Daoy (cell line): ENCODE measurements at places on chromosomes 11 and 22. TPM values are rescaled to one million over a fixed set of nuclear protein-coding genes. Genes with fewer than 3 reads are reported as not detected.
A peak's percentile ranks its signal among the peaks of the same experiment; 100 is the strongest.

DNA sequence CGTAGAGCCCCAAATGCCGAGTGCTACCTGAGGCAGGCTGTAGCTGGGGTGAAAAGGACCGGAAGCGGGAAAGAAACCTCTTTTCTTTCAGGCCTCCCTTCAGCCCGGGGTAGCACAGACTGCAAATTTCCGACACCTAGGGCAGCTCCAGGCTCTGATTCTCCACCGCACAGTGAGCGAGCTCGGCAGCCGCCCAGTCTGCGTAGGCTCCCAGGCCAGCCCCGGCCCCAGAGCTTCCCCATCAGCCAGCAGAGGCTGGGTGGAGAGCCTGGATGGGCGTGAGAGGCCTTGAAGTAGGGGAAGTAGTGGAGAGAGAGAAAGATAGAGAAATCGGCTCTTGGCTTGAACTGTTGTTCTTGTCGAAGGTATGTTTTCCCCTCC, 9.3 kb upstream of the PAX6 start:
- DNase-seq: no peak

GRCh38 chr11:15742626-15743519, 613.5 kb downstream of the SOX6 start:
- no peak for DNase-seq

DNA sequence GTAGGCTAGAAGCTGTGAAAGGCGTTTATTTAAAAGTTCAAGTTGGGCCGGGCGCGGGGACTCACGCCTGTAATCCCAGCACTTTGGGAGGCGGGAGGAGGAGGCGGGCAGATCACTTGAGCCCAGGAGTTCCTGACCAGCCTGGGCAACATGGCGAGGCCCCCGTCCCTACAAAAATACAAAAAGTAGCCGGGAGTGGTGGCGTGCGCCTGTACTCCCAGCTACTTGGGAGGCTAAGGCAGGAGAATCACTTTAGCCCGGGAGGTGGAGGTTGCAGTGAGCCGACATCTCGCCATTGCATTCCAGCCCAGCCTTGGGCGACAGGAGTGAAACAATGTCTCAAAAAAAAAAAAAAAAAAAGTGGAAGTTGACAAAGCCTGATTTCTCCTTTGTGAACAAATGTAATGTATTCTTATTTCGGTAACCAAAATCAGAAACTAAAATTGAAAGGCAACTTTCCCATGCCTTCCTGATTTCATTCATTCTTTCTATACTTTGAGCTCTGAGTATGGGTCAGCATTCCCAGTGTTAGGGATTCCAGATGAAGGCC, 825 bp downstream of the PTPMT1 start:
- DNase-seq: no peak

DNA sequence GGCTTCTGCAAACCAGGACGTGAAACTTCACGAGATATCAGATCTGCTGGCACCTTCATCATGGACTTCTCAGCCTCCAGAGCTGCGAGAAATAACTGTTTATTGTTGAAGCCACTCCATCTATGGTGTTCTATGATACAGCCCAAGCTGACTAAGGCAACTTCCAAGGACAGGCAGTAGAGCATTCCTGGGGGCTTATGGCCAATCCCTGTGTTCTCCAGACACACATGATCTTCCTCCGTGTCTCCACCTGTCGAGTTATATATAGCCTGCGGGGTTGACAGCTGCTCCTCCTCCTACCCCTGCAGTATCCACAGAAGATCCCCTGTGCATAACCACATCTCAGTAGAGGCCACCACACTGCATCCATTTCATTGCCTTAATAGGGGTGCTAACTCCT, 11.0 kb downstream of the TP53AIP1 start:
- no peak for DNase-seq

DNA sequence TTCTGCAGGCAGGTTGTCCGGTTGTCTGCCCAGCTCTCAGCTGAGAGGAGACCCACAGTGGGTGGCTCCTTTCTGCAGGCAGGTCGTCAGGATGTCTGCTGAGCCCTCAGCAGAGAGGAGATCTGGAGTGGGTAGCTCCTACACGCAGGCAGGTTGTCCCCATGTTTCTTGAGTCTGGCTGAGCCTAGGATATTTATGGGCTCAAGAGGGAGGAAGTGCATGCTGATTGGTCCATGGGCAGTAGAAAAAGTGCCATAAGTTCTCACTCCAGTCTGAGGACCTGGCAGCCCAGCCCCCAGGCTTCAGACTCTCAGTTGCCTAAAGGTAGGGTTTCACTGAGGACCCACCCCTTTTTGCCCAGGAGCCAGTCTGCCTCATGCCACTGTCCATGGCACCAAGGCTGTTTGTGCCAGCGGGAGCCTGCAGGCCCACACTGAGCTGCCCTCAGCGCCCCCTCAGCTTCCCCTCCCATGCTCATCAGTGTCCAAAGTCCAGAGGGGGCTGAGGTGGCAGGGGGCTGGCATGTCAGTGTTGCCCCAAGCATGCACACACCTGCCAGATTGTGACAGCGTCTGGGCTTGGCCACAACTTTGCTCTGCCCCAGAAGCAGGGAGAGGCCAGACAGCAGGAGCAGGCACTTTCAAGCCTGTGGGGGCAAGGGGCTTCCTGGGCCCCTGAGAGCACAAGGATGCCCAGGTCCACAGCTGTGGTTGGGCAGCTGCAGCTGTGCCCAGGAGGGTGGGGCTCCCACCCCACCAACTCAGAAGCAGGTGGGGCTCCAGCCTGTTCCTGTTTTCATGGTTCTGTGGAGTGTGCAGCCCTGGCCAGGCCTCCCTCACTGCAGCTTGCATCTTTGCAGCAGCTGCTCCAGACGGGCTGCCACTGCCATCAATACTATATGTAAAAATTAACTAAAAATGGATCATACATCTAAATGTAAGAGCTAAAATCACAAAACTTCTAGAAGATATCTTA, 3.8 kb upstream of the RNF141 start:
- no peak for DNase-seq

DNA sequence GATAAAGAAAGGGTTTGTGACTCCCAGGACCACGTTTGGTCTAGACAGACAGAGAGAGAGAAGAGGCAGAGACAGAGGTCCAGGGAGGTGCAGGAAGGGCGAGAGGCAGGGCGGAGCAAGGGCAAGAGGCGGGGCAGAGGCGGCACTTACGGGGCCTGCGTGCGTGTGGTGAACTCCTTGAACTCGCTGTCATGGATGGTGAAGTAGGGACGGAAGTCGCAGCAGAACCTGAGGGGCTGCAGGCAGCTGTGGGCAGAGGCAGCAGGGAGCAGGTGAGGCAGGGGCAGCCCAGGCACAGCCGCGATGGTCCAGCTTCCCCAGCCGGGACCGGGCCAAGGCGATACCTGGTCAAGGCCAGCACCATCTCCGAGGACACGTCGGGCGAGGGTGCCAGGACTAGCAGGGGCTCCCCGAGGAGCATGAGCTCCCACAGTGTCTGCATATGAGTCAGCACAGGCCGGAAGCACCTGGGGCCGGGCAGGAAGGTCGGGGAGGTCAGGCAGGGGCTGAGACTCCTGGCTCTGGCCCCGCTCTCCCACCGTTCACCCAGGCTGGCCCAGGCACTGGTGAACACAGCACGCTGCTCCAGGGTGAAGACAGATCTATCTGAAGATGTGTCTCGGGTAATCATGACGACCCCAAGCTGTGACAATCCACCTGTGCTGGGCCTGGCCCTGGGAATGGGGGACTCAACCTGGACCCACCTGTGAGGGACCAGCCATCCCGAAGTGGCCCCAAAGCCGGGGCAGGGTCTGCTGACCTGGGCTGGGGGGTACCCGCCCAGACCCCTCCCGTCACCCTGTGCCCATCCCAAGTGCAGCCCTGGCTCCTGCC, 7.2 kb upstream of the PLXNB2 start:
- DNase-seq: peak; percentile 54

DNA sequence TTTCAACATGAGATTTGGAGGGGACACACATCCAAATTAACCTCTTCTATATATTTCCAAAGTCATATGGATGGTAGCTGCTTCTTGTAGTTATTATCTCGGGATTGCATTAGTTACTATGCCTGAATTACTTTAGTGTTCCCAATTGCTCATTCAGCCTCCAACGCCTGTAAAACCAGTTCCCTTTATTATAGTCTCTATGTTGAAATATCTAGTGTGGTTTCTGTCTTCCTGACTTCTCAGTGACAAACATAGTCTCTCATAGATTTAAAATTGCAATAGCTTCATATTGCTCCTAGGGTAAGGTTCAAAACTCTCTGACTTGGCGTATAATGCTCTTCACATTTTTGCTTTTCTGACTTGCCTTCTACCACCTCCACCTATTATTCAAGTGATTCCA, 366.4 kb downstream of the CASP12 start:
- no peak for DNase-seq

- no peak for DNase-seq
These were observed 68.7 kb downstream of the FAM168A start for GRCh38 chr11:73529204-73529530.

GRCh38 chr11:72588421-72589410, 85.5 kb downstream of the PDE2A start:
- no peak for DNase-seq

- no peak for DNase-seq
These were observed 12.8 kb downstream of the ZMAT5 start for GRCh38 chr22:29753808-29754657.

- DNase-seq: no peak
These were observed 1.2 kb upstream of the CEP126 start for GRCh38 chr11:101913656-101914055.

GRCh38 chr22:43554694-43555365, 143.0 kb downstream of the MPPED1 start:
- DNase-seq: no peak

DNA sequence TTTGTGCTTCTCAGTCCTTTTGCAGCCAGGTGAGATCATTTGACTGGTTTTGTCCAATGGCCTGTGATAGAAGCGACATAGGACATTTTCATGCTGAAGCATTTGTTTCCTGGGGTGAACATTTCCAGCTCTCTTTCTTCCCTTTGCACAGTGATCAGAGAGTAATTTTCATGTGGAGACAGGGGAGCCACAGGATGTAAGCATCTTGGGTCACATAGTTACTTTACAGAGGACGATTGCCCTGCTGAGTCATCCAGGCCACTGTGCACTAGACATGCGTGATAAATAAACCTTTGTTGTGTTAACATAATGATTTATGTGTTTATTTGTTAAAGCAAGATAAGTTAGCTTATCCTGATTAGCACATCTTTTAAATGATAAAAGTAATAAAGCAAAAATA, 263.5 kb upstream of the CCDC179 start:
- DNase-seq: no peak

- no peak for DNase-seq
These were observed 4.8 kb downstream of the RTL6 start for GRCh38 chr22:44493206-44493605.

- DNase-seq: no peak
These were observed 320.4 kb downstream of the KIRREL3 start for GRCh38 chr11:126680131-126680530.

- DNase-seq: no peak
These were observed 53.0 kb upstream of the PRR5 start for GRCh38 chr22:44648821-44649565.

DNA sequence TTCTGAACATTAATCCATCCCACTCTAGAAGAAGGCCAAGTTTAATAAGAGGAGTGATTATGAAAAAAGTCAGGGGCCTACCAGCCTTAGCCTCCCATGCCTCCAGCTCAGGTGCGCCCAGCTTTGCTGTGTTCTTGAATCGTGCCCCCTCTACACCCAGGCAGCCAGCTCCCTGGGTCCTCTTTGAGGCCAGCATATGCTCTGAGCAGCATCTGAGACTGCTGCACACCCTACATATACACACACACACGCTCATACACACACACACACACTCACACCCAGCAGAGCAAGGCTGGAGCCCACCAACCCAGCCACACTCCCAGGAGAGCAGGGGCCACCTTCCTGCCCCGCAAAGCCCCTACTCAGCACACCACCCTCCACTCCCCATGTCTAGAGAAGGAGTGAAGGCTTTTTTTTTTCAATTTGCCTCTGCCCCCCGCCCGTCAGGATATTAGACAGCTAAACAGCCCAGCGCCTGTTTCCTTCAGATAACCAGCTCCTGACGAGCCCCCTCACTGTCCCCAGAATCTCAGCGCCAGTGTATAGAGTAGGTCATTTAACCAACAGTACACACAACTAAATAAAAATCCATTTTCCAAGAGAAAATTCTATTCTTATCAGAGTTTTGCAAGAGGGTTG, 121.6 kb downstream of the BUD13 start:
- no peak for DNase-seq

DNA sequence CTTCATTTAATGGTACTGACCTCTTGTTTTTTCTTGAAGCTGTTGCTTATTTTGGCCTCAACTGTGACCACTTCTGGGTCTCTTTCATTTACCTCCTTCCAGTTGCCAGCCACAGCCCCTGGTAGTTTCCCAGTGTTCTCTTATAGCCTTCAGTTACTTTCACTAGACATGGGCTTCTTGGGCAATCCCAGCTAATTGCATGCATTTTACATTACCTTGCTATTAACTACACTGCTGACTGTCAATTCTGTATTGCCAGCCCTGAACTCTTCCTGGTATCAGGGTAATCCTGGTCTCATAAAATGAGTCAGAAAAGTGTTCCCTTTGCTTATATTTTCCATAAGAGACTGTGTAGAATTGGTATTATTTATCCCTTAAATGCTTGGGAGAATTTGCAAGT, 195.8 kb upstream of the LARGE1 start:
- no peak for DNase-seq

- DNase-seq: no peak
These were observed 56.7 kb upstream of the RAB38 start for GRCh38 chr11:88231894-88232482.

DNA sequence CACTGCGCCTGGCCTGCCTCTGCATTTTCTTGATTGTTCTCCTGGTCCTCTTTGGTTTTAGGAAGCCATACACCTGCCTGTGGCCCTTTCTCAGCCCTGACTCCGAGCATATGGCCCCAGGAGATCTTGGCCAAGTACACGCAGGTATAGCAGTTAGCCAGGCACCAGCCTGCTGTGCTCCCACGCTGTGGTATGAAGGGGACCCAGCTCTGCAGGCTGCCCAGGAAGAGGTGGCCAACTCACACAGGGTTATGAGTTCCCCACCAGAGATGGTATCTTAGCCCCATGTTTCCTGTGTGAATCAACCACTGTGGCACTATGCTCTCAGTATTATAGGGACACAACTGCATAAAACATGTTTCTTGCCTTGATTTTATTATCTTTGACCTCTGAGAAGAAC, 31.1 kb downstream of the SGSM3 start:
- DNase-seq: no peak

GRCh38 chr11:29879560-29879959, 137.3 kb downstream of the KCNA4 start:
- DNase-seq: no peak

- DNase-seq: peak; percentile 68
These were observed 25.2 kb upstream of the GCAT start for GRCh38 chr22:37782340-37783168.

- no peak for DNase-seq
These were observed 3.0 kb downstream of the JAM3 start for GRCh38 chr11:134071766-134072402.

DNA sequence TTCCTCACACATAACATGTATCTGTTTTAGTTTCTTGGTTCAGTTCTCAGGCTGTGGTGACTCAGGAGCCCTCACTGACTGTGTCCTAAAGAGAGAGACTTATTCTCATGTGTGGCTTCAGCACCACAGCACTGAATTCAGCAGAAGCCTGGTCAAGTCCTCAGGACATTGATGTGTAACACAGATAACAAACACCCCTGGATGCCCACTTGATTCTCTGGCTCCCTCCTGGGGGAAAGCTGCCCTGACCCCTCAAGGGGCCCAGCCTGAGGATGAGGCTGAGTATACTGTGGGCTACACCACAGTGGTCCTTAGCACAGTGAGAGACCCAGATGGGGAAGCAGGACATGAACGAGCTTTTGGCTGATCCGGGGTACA, 87.2 kb upstream of the VPREB1 start:
- DNase-seq: no peak

The BTG4 gene
- not detected in 2 replicates for total RNA-seq

The PKNOX2 gene
- total RNA-seq: 0.54 and 1.4 TPM in 2 replicates

The DNAJB7 gene
- total RNA-seq: not detected in 2 replicates

The C2CD3 gene
- 7.7 and 21.9 TPM in 2 replicates for total RNA-seq

The LRRC75B gene
- 1.3 and 2.3 TPM in 2 replicates for total RNA-seq

The SLC5A1 gene
- total RNA-seq: not detected in 2 replicates
